Immature natural killer cell (primary cell): ENCODE measurements at places on chromosomes 12 and 14. TPM values are rescaled to one million over a fixed set of nuclear protein-coding genes. Genes with fewer than 3 reads are reported as not detected.

DNA sequence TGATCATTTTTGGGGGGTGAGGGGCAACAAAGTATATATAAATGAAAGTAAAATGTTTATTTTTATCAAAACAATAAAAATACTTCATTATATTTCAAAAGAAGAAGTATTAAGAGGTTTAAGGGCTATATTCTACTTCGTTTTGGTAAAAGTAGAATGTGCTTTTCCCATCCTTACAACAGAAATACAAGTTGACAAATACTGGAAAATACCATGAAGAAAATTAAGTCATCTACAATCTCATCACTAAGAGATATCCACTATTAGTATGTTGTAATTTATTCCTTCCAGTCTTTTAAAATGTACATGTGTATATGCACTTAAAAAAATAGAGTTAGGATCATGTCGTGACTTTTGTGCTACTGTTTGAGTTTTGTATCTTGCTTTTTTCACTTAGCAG lies 92.8 kb downstream of the PCNX1 start:
- peaks cover 28% of the 10 kb centered on the region for H3K36me3 ChIP-seq
- H3K4me1 ChIP-seq = peaks cover 97% of the 10 kb centered on the region
- DNase-seq = no peak
- H3K27ac ChIP-seq = peak overlapping the region; percentile 87
- H3K4me3 ChIP-seq = peak overlapping the region; percentile 74
- no peaks in the 10 kb centered on the region for H3K27me3 ChIP-seq

DNA sequence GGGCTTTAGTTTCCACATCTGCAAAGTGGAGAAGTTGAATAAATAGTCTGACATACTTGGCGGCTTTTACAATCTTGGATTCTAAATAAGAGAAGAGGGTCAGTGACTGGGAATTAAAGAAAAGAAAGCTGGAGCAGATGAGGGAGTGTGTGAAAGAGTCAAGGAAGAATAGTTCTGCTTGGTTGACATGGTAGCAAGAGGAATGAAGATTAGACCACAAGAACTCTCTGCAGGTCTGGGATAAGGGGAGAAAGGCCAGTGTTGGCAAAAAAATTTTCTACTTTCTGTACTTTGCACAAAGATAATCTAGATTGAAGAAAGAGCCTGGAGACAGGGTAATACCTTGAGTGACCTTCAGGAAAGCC lies 5.9 kb downstream of the ITGB7 start:
- H3K4me3 ChIP-seq = peak overlapping the region; percentile 64
- peaks cover 3% of the 10 kb centered on the region for H3K27me3 ChIP-seq
- peaks cover 44% of the 10 kb centered on the region for H3K36me3 ChIP-seq
- peak overlapping the region; percentile 23 for H3K27ac ChIP-seq
- peaks cover 77% of the 10 kb centered on the region for H3K4me1 ChIP-seq

GRCh38 chr12:24364921-24365320 lies 415.5 kb upstream of the SOX5 start:
- no peaks in the 10 kb centered on the region for H3K4me1 ChIP-seq
- DNase-seq = no peak
- no peaks in the 10 kb centered on the region for H3K27me3 ChIP-seq

DNA sequence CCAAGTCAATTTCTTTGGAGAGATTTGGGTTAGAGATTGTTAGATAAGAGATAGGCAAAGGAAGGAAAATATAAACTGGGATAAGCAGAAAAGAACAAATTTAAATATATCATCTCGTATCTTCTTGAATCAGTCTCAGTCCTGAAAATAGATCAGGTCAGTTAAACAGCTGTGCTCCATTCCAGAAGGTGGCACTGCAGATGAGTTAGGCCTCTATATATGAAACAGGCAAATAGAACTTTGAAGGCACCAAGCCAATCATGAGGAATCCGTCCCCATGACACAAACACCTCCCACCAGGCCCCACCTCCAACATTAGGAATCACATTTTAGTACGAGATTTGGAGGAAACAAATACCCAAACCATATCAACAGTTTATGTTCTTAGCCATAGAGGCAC lies 605.5 kb upstream of the USP15 start:
- no peaks in the 10 kb centered on the region for H3K4me1 ChIP-seq
- no peaks in the 10 kb centered on the region for H3K27me3 ChIP-seq
- no peak for DNase-seq
- no peak overlapping the region for H3K4me3 ChIP-seq

- no peak overlapping the region for H3K27ac ChIP-seq
- no peak overlapping the region for H3K4me3 ChIP-seq
These were observed 24.4 kb downstream of the NAP1L1 start for GRCh38 chr12:76060111-76060510.

- H3K4me3 ChIP-seq = no peak overlapping the region
- H3K27me3 ChIP-seq = peaks cover 6% of the 10 kb centered on the region
- H3K27ac ChIP-seq = peak overlapping the region; percentile 74
- no peak for DNase-seq
- peaks cover 15% of the 10 kb centered on the region for H3K36me3 ChIP-seq
- peaks cover 88% of the 10 kb centered on the region for H3K4me1 ChIP-seq
These were observed 6.2 kb upstream of the PTGER2 start for GRCh38 chr14:52307905-52308304.

DNA sequence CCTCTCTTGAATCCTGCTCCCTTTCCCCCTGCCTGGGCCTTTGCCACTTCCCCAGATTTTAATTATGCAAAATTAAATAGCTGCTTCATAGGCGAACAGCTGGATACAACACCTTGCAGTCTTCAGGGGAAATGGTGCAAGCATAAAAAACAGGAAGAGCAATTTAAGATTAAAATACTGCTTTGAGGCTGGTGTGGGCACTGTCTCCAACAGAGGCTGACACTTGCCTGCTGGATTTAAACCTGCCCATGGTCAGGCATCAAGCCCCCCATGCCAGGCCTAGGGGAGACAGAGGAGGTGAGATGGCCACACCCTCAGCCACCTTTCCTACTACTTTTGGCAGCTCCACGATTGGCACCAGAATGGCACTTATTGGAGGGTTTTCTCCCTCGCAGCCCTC lies 110.1 kb upstream of the DIO3 start:
- DNase-seq = no peak
- H3K36me3 ChIP-seq = no peaks in the 10 kb centered on the region
- H3K4me1 ChIP-seq = no peaks in the 10 kb centered on the region
- no peak overlapping the region for H3K27ac ChIP-seq

DNA sequence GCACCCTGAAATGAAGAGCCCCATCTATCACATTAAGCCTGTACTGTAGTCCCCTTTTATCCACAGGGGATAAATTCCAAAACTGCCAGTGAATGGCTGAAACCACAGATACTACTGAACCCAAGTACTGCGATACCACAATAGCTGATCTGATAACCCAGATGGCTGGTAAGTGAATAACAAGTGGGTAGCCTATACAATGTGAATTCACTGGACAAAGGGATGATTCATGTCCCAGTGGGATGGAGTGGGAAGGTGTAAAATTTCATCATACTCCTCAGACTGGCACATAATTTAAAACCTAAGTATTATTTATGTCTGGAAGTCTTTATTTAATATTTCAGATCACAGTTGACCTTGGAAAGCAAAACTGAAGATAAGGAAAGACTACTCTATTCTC lies 201.3 kb downstream of the GPHN start:
- no peak overlapping the region for H3K27ac ChIP-seq
- no peak overlapping the region for H3K4me3 ChIP-seq
- no peaks in the 10 kb centered on the region for H3K36me3 ChIP-seq
- DNase-seq = no peak

GRCh38 chr12:95240556-95240955 lies 22.9 kb downstream of the VEZT start:
- peaks cover 3% of the 10 kb centered on the region for H3K27me3 ChIP-seq
- H3K36me3 ChIP-seq = no peaks in the 10 kb centered on the region
- H3K4me3 ChIP-seq = no peak overlapping the region
- DNase-seq = no peak
- peaks cover 26% of the 10 kb centered on the region for H3K4me1 ChIP-seq

GRCh38 chr12:1273051-1273450 lies 282.0 kb downstream of the ERC1 start:
- H3K36me3 ChIP-seq = peaks cover 4% of the 10 kb centered on the region
- H3K27ac ChIP-seq = no peak overlapping the region
- peaks cover 8% of the 10 kb centered on the region for H3K4me1 ChIP-seq
- no peaks in the 10 kb centered on the region for H3K27me3 ChIP-seq

GRCh38 chr14:68791078-68791901 lies 1.6 kb downstream of the ZFP36L1 start:
- H3K27me3 ChIP-seq = peaks cover 47% of the 10 kb centered on the region
- peak overlapping the region; percentile 97 for H3K27ac ChIP-seq
- H3K36me3 ChIP-seq = peaks cover 51% of the 10 kb centered on the region
- H3K4me1 ChIP-seq = peaks cover 57% of the 10 kb centered on the region
- peak overlapping the region; percentile 91 for H3K4me3 ChIP-seq

DNA sequence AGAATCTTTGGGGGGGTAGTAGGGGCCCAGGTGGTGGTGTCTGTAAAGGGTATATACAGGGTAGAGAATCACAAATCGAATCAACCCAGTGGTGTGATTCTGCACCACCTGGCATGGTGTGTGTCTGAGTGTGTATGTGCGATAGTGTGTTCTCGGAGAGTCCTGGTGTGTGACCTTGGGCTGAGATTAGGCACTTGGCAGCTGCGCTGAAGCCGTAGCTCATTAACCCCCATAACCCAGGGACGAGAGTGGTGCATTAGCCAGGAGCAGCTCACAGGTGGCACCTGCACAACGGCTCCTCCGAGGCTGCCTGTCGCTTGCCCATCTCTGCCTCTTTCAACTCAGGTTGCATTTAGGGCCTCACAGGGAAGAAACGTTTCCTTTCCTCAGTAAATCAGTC lies 15.6 kb upstream of the TESC start:
- no peak overlapping the region for H3K27ac ChIP-seq
- H3K4me1 ChIP-seq = peaks cover 5% of the 10 kb centered on the region
- DNase-seq = no peak

GRCh38 chr12:31311634-31312258 lies 14.2 kb downstream of the SINHCAF start:
- DNase-seq = no peak
- H3K4me1 ChIP-seq = peaks cover 62% of the 10 kb centered on the region
- H3K27me3 ChIP-seq = no peaks in the 10 kb centered on the region
- H3K4me3 ChIP-seq = no peak overlapping the region

DNA sequence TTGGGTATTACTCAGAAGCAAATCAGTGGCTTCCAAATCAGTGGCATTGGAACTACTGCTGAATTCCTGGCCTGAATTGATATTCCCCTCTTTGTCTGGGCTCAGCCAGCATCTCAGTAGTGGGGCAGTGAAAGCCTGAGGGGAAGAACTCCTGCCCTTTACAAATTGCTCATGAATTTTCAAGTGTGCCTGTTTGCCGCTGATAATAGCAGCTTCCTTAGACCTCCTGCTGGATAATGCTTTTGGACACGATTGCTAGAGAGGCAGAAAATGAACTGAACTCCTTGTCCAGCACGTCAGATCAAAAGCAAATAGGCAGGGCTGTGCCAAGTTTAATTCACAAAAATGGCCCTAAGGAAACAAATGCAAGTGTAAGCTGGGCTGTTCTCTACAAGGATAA lies 91.3 kb upstream of the GZMB start:
- no peak overlapping the region for H3K4me3 ChIP-seq
- peaks cover 35% of the 10 kb centered on the region for H3K36me3 ChIP-seq
- DNase-seq = no peak
- no peaks in the 10 kb centered on the region for H3K4me1 ChIP-seq

- no peak for DNase-seq
- no peaks in the 10 kb centered on the region for H3K36me3 ChIP-seq
- no peaks in the 10 kb centered on the region for H3K27me3 ChIP-seq
- H3K4me1 ChIP-seq = no peaks in the 10 kb centered on the region
These were observed 310.0 kb downstream of the ADAMTS20 start for GRCh38 chr12:43241986-43242385.

- peaks cover 2% of the 10 kb centered on the region for H3K27me3 ChIP-seq
- no peaks in the 10 kb centered on the region for H3K4me1 ChIP-seq
- H3K36me3 ChIP-seq = no peaks in the 10 kb centered on the region
- no peak for DNase-seq
- H3K27ac ChIP-seq = no peak overlapping the region
These were observed 80.2 kb upstream of the NUDT4 start for GRCh38 chr12:93297536-93297935.

GRCh38 chr12:27015730-27016076 lies 1.5 kb upstream of the TM7SF3 start:
- H3K4me1 ChIP-seq = peaks cover 49% of the 10 kb centered on the region
- H3K27ac ChIP-seq = peak overlapping the region; percentile 98
- DNase-seq = peak; percentile 47
- H3K4me3 ChIP-seq = peak overlapping the region; percentile 37
- peaks cover 2% of the 10 kb centered on the region for H3K27me3 ChIP-seq

DNA sequence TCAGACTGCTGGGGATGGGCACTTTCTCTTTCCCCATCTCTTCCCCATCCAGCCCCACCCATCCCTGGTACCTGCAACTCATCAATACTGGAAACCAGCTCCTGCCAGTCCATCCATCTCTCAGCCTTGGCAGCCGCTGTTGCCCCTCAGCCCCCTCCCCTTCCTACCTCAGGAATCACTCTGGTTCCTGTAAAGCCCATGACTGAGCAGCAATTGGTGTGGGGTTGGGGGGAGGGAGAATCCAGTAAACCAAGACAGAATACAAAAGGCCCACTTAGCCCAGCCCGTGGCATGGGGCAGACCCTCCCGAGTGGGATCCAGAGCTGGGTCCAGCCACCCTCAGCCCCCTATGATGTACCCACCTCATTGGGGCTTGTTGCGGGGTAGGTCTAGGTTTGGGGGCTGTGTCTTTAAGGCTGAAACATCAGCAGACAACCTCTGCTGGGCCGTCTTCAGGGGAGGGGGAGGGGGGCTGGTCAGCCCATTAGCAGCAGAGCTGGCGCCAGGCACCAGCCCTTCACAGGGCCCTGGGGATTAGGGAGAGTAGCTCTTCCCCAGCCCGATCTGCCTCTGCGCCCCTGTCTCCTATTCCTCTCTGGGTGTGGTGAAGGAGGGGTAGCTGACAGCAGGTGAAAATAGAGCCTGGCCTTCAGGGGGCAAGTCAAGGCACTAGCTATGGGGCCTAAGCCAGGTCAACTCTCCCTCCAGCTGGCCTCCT lies 702 bp upstream of the PRPH start:
- H3K4me1 ChIP-seq = no peaks in the 10 kb centered on the region
- no peak for DNase-seq
- H3K27me3 ChIP-seq = peaks cover 21% of the 10 kb centered on the region
- no peak overlapping the region for H3K4me3 ChIP-seq
- H3K27ac ChIP-seq = no peak overlapping the region
- H3K36me3 ChIP-seq = no peaks in the 10 kb centered on the region

- no peak overlapping the region for H3K27ac ChIP-seq
- no peak overlapping the region for H3K4me3 ChIP-seq
- no peaks in the 10 kb centered on the region for H3K4me1 ChIP-seq
These were observed 207.7 kb downstream of the FUT8 start for GRCh38 chr14:65620195-65620594.

- H3K4me1 ChIP-seq = peaks cover 18% of the 10 kb centered on the region
- H3K27ac ChIP-seq = no peak overlapping the region
- no peak for DNase-seq
- H3K4me3 ChIP-seq = no peak overlapping the region
- no peaks in the 10 kb centered on the region for H3K27me3 ChIP-seq
These were observed 708.6 kb upstream of the TMEM132C start for GRCh38 chr12:127558361-127558760.

STK38L gene
- 11.7 TPM for polyA plus RNA-seq

TAMALIN gene
- 1.2 TPM for polyA plus RNA-seq

PUS1 gene
- 6.2 TPM for polyA plus RNA-seq

TMEM119 gene
- not detected for polyA plus RNA-seq

RTL1 gene
- polyA plus RNA-seq = not detected

KCNH5 gene
- polyA plus RNA-seq = not detected

PLEKHG7 gene
- polyA plus RNA-seq = not detected

STYK1 gene
- polyA plus RNA-seq = 1.4 TPM

OTX2 gene
- polyA plus RNA-seq = not detected
